SK-N-SH (cell line): ENCODE measurements at places on chromosomes 5 and 9.
A peak's percentile ranks its signal among the peaks of the same experiment; 100 is the strongest.

GRCh38 chr5:96651047-96651446 lies 11.1 kb upstream of the CAST start:
- no peak for DNase-seq

- peak; percentile 1 for DNase-seq
Measured at GRCh38 chr5:107772418-107773310, 101.9 kb upstream of the EFNA5 start.

GRCh38 chr5:42566652-42567295 lies 143.5 kb downstream of the GHR start:
- DNase-seq: no peak

GRCh38 chr9:79120941-79121340 lies 450.8 kb upstream of the TLE4 start:
- no peak for DNase-seq

DNA sequence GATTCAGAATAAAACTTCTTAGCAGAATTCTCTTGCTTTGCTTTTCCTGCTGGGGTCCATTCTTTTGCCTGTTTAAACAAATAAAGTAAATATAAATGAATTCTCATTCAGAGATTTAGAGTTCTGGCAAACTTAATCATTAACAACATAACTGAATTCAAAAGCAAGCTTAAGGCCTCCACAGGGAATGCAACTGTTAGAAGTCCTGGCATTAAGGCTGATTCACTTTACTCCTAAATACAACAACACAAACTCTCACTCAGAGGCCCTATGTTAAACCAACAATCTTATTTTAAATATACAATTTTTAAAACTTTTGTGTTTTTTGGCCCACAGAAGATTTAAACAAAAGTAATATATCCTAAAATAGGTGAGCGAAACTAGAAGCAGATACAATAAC lies 178.3 kb downstream of the AP3B1 start:
- no peak for DNase-seq

DNA sequence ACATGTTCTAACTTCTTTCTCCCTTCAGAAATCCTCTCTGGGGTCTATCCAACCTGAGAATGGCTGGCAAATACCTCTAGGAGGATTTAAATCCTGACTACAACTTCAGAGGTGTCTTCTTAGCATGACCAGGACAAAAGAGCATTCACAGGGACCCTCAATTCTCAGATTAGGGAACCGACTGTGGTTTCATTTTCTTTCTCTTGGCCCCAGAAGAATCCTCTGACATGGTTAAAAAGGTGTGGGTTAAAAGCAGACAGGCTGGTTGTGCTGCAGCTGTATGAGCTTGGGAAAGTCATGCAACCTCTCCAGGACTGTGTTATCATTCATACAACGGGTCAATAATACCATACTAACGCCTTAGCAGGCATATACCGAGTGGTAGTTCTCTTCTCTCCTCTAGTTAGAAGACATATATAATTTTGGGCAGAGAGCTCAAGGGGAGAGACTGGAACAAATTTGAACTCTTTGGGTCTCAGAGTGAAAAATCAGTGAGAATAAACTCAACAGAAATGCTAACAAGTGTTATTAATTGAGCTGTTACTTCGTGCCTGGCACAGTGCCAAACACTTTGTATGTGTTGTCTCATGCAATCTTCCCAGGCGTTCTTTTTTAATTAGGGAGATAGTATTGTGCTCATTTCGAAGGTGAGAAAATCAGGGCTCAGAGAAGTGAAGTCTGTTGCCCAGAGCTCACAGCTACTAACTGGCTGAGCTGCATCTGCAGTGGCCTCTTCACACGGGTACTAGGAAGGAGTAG lies 35.2 kb downstream of the INSYN2B start:
- no peak for DNase-seq

- no peak for DNase-seq
Measured at GRCh38 chr5:103358305-103358995, 99.9 kb downstream of the MACIR start.

- no peak for DNase-seq
Measured at GRCh38 chr5:58491216-58491892, at the start of gene GAPT. Gene GAPT, plus strand, starts transcription at chr5:58491435. Its CDS starts 3,102 bp downstream, at chr5:58494537.

GRCh38 chr5:124544366-124545055 lies 201.9 kb downstream of the ZNF608 start:
- no peak for DNase-seq

- DNase-seq: no peak
Measured at GRCh38 chr9:21294904-21295538, 10.1 kb downstream of the IFNA5 start.

GRCh38 chr5:82339792-82340191 lies 61.6 kb upstream of the RPS23 start:
- DNase-seq: no peak

DNA sequence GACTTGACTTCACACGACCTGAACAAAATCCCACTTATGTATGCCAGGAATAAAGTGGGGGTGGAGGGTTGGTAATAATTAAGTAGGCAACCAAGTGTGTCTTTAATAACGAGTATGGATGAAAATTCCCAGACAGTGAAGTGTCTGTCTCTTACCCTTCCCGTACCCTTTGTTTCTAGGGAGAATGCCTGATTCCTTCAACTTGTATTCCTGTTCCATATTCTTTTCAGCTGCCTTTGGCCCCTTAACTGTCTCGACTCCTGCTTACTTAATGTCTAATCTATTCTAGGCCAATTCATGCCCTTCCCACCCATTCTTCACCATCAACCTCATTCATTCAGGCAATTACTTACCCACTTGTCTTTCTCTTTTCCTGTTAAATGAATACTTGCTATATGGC lies 380.5 kb downstream of the RAB3C start:
- no peak for DNase-seq

DNA sequence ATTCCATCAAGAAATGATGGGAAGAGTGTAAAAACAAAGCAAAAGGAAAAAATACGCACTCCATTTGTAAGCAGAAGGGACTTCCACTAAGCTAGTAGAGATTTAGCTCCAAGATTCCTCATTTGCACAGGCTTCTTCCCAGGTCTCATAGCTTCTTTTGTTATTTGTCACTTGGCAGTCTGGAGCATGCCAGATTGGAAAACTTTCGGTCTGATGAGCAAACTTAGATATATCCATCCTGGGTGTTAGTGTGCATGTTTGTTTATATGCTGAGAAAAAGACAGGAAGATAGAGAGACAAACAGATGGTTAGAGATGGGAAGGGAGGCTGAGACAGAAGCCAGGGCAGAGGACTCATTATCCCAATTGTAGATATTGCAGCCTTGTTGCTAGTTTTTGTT lies 1644.5 kb upstream of the NUDT12 start:
- DNase-seq: no peak

DNA sequence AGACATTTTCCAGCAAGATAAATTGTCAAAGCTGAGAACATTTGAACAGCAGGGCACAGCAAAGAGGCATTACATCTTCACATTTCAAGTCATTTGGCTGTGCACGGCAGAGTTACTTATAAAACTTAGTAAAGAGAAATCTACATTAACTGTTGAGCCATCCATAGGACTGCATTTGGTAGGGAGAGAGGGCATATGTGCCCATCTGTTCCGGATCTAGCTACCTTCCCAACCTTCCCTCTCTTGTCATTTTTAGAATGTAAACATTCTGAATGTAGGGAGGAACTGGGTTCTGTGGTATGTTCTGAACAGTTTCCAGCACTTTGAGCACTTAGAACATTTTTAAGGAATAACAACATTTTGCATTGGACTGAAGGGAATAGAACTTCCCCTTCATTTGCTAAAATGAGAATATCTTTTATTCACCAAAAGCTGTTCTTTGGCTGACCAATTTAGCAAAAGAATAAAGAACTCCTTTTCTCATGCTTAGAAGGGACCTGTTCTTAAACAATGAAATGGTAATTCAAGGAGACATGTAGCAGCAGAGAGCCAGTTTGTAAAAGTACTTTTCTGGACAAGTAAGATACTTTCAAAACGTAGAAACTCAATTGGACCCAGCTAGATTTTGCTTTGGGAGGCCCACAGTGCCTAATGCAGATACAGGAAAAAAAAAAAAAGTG lies 104.4 kb downstream of the CETN3 start:
- no peak for DNase-seq
